GF-D8 (cell line): ENCODE measurements at places on chromosomes 4 and X.

GRCh38 chrX:130378024-130378669 is 7.3 kb downstream of the GPR119 start:
- no peak for DNase-seq

GRCh38 chrX:107700790-107701189 is 72.5 kb downstream of the PRPS1 start:
- DNase-seq = no peak

DNA sequence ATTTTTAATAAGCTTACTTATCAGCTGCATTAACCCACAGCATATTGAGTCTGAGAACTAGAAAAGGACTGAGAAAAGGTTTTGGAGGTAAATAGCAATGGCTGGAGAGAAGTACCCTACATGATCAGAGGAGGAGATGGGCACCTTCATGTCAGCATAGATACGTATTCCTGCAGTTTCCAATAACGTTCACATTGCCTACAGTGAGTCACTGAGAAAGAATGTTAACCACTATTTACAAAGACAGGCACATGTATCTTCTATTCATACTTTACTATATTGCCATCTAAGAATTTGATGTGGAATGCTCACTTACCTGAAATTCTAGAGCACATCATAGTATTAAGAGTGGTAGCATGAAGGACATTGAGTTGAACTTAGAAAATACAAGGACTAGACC is 92.5 kb downstream of the TLL1 start:
- DNase-seq = no peak

DNA sequence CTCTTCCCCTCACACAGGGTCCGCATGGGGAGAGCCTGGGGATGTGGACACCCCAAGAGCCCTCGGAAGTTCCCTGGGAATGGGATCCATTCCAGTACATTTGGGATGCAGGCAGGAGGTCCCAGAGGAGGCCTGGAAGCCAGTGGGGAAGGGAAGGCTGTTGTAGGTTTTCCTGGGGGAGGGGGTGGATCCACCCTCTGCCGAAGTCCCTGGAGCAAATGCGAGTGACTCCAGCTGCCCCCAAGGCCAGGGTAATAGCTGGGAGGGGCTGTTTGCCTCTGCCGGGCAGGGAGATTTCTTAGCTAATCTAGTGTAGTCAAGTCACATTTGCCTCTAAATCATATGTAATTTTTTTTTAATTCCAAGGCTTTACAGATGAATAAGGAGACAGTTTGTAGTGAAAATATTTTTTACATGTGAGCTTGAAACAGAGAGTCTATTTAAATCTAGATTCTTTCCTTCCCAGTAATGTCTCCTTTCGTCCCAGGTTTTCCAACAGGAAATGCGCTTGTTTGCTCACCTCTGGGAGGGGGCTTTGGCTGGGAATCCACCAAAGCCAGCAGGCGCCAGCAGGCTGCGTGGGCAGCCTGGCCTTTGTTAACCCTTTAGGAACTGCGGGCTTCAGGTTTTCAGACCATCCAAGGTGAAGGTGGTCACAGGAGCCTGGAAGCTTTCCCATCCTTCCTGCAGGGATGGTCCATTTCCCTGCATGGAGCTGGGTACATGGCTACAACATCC is 26.8 kb downstream of the SH3TC1 start:
- no peak for DNase-seq

- no peak for DNase-seq
Observed at GRCh38 chr4:82528868-82529267, 32.9 kb downstream of the TMEM150C start.
